ENCODE measurements at places on chromosomes 11 and 22.

DNA sequence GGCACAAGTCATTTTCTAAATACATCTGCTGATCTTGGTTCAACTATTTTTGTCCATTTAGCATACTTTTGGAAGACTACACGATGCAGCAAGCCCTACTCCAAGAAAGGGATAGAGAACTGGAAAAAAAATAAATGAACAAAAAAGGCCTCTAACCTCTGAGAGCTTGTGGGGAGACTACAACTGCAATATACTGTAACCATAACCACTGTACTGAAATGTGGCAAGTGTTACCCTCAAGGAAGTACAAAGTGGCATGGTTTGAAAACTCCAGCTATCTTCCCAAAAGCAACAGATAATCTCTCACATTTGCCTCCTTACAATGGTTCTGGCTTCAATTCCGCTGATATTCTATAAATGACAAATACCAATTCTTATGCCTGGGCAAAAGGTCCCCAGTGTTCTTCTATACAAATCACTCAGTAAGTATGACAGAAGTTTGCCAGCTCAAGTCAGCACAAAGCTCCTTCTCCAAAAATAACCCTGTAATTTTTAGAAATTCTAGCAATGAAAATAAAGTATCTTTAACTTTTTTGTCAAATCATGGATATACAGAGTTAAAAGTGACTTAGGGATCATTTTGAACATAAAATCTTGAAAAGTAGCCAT lies 22.9 kb downstream of the AMBRA1 start:
- no peak for DNase-seq

DNA sequence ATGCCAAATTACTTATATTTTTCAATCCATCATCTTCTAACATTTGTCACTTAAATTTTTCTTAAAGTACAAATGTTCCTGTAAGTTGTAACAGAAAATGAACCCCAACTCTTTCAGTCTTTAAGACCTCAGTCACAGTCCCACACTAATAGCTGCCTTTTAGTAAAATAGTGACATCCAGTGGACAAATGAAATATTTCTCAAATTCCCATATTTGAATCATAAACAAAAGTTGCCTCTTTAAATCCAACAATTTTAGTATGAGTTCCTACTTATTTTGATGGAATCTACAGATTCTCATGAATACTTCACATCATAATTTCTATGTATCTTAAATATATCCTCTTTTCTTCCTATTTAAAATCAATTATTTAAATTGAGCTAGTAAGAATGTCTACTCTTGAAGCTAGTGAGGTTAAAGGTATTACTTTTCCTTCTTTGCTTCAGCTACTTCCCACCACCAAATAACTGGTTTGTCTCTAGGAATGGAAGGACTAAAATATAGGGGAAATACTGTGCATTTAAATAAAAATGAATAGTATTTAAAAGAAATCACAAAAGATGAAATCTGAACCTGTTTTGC lies 9.2 kb downstream of the LIN7C start:
- DNase-seq: peak; percentile 25

- no peak for DNase-seq
Measured at GRCh38 chr11:120883404-120884080, 140.4 kb upstream of the TBCEL start.

DNA sequence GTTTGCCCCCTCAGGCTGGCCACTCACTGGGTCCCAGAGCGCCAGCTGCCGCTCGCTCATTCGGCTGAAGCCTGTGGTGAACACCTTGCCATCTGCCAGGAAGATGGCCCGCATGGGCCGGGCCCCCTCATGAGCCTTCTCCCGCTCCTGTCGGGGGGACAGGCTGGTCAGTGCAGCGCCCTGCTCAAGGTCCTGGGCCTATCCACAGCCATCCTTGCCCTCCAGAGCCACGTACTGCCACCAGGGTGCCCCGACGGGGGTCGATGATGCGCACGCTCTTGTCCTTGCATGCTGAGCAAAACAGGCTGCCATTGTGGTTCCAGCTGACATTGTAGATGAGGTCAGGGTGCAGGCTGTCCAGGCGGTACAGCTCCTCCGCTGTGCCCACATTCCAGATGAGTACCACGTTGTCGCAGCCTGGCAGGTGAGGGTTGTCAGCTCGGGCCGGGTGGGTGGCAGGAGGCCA lies 2.1 kb downstream of the CORO1B start:
- DNase-seq: no peak

- no peak for DNase-seq
Measured at GRCh38 chr22:25834490-25834889, 92.5 kb downstream of the MYO18B start.

DNA sequence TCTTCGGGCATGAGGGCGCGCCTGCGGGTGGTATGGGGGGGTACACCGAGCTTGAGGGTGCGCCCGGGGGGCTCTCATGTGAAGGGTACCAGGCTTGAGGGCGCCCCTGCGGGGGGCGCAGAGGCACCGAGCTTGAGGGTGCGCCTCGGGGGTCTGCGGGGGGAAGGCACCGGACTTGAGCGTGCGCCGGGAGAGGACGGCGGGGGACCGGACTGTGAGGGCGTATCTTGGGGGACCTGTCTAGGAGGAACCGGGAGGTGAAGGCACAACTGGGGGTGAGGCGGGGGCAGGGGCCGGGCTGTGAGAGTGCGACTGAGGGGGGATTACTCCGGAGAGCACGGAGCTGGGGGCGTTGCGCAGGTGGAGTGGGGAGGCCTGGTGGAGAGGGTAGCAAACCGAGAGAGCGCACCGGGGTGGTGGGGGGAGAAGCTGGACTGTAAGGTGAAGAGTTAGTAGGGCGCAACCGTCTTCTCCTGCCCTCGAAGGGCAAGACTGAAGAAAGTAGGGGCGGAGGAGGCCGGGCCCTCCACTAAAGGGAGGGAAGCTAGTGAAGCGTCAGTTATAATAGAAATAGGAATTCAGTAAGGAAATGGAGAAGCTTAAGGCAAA lies 1.1 kb upstream of the DDX6 start:
- peak; percentile 10 for DNase-seq

DNA sequence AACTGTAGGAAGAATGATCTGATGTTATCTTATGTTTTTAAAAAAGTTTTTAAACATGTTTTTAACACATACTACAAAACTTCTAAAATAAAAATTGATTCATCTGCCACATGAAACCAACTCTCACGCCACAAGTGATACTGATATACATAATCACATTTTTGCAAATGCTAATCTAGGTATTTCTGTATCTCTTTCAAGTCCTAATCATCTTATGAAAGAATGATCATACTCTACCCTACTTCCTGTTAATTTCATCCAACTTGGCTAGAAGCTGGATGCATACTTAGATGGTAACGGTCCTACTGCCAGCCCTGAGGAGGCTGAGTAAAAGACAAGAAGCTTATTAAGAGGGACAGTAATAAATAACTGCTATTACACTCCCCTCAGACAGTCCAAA lies 19.2 kb downstream of the THAP12 start:
- DNase-seq: no peak

GRCh38 chr11:46918788-46919513 lies 601 bp upstream of the LRP4 start:
- no peak for DNase-seq

DNA sequence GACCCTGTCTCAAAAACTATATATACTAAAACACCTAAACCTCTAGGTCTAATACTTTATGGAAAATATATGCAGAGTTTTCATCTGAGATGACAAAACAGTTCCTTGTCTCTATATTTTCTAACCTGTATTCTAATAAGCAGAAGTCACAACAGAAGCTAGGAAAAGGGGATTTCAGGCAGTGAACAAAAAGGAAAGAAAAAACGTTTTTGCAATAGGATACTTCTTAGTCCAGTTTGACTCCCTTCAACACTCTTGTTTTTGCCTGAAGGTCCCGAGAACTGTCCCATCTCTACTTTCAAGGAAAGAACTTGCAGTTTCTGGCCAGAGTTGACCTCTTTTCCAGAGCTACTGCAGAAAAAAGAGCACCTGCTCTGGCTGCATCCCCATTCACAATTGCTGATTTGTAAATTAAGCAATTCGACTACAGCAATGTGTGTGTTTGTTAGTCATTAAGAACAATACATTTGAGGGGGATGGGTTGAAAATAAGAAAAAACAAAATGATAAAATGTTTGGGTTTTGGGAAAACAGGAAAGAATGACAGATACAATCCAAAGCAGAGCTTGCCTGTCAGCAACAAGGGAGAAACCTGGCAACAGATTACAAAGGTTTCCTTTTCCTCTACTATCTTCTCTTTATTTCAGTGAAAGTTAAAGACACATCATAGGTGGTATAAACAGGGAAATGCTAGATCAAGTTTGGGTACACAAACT lies 160.0 kb downstream of the FCHSD2 start:
- DNase-seq: no peak

DNA sequence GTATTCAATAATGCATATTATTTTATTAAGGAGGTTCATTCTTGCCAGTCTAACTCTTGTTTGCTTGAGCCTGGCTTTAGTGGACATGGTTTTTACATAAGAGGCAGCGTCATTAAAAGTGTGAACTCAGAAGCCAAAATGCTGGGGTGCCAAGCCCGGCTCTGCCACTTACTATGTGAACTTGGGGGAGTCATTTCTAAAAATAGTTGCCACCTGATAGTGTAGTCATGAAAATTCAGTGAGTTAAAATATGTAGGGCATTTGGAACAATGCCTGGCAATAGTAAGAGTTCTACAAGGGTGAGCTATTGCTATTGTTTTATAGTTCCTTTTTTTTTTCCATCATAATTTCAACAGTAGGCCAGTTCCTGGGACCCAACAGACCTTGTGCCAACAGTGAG lies 49.9 kb downstream of the TENM4 start:
- DNase-seq: no peak

DNA sequence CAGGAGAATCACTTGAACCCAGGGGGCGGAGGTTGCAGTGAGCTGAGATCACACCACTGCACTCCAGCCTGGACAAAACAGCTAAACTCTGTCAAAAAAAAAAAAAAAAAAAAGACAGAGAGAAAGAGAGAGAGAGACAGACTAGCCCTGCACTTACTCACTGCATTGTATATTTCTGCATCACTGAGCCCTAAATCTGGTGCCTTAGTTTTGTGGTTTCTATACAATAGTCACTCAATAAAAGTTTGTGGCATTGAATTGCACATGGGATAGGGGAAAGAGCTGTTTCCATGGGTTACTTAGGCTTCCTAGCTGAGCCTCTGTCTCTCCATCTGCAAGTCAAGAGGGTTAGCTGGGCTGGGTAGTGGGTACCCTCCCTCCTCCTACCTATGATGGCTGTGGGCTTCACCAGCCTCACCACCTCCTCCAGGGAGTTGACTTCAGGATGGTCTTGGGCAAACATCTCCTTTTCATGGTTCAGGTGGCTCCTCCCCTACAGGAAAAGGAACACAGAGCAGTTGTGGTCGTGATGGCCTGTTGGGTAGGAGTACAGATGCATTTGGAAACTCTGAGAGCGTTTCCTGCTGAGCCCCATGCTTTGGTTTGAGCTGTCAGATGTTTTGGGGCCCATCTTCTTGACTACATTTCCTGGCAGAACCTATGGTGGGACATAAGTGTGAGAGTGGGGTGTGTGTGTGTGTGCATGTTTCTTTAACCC lies 73.2 kb downstream of the CCDC81 start:
- DNase-seq: no peak

DNA sequence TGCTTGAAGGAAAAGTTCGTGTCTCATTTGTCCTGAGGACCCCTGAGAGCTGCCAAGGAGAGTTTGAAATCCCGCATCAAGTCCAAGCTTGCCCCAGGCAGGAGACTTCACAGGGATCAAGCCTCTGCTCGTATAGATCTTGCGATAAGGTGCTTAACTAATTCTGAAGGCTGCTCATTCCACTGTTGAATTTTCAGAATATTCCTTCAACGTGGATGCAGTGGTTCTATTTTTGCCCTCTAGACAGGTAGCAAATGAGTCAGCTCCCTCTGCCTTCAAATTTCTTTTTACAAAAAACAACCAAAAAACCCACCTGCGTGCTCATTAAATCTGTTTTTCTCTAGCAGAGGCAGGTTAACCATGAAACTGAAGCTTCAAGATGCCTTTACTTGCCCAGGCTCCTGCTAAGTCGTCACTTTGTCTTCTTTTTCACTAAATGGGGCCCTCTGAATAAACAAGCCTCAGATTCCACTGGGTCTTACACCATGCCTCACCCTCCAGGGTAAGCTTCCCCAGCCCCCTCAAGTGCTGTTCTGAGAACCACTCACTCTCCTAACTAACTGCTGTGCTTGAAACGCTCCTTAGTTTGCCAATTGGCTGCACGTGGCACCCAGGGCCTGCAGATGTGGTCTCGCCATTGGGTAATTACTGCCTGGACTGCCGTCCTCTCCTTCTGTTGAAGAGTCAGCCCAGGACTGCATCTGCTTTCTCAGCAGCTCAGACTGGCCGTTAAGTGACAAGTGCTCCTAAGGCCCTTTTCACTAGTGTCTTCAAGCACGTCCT lies 105.0 kb downstream of the TRPC6 start:
- no peak for DNase-seq

DNA sequence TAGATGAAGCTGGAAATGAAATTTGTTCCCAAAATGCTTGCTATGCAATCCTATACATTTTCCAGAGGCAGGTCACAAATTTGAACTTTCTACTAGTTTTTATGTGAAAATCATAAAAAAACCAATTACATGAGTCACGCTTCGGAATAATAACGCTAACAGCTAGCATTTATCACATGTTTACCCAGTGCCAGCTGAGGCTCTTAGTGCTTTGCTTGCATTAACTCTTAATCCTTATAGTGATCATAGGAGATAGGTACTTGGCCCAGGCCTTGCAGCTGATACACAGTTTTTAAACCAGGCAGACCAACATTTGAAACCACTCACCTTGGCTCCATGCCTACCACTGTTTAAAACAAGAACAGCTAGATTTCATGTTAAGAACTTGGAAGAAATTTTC lies 131.8 kb upstream of the RAG2 start:
- DNase-seq: no peak

GRCh38 chr11:443542-444199 lies 1.9 kb upstream of the ANO9 start:
- no peak for DNase-seq

DNA sequence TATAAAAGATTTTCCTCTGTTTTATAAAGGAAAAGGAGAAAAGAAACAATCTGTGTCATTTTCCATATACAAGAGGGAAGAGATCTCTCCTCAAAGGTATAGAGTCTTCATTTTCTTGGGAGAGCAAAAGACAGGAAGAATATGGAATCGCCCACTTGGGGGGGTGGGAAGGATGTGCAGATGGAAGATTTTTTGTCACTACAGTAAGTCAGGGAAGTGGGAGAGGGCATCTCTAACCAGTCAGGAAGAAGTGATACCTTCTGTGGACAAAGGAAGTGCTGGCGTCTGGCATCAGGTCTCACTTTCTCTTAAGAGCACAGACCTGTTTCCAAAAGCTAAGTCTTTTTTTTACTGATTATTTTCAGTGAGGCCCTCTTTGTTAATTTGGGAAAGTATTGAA lies 1.4 kb downstream of the PRR14L start:
- no peak for DNase-seq

DNA sequence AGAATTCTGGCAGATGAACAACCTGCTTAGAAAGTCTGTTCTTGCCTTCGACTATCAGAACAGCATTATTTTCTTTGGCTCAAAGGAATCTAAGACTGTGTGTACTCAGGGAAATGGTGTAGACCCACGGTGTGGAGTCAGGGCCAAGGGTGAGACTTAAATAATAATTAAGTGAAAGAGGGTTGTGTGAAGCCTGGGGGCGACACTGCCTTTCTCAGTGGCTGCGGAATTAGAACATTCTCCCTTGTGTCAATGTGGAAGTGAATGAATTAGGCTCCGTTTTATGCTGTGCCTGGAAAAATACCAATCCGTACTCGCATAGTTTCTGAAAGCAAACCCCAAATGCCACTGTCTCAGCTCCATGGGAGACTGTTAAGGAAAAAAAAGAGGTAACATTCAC lies 50.7 kb downstream of the NAV2 start:
- DNase-seq: no peak
